ENCODE measurements at places on chromosomes 13 and 19.

GRCh38 chr19:518598-519231 lies 11.4 kb downstream of the TPGS1 start:
- peak; percentile 50 for DNase-seq

DNA sequence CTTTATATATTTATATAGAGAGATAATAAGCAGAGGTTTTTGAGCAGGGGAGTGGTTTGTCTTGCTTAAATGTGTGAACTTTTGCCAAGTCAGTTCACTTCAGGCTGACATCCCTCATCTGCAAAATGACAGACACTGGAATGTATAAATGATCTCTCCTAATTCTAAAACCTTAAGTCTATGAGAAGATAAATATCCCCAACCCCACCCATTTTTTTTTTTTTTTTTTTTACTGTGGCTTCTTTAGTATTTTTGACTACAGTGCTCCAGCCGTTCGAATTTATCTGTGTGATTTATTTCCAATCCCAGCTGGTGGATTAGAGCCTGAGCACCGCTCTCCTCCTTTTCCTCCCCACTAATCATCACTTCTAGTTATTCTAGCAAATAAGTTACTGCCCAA lies 234.8 kb downstream of the DACH1 start:
- no peak for DNase-seq

- no peak for DNase-seq
Measured at GRCh38 chr13:50572129-50572528, 271.4 kb downstream of the DLEU7 start.

DNA sequence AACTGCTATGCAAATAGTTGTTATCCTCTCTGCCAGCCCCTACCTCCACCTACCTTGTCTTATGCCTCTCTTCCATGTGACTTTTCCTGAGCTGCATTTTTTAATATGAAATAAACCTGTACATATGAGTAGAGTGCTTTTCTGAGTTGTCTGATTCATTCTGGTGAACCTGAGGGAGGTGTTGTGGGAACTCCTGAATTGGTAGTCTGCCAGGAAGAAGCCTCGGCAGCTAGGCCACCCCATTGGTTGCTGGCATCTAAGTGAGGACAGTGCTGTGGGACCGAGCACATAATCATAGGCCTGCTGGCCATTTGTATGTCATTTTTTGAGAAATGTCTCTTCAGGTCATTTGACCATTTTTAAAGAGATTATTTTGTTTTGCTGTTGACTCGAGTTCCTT lies 1146.8 kb downstream of the UQCRFS1 start:
- DNase-seq, result no peak

DNA sequence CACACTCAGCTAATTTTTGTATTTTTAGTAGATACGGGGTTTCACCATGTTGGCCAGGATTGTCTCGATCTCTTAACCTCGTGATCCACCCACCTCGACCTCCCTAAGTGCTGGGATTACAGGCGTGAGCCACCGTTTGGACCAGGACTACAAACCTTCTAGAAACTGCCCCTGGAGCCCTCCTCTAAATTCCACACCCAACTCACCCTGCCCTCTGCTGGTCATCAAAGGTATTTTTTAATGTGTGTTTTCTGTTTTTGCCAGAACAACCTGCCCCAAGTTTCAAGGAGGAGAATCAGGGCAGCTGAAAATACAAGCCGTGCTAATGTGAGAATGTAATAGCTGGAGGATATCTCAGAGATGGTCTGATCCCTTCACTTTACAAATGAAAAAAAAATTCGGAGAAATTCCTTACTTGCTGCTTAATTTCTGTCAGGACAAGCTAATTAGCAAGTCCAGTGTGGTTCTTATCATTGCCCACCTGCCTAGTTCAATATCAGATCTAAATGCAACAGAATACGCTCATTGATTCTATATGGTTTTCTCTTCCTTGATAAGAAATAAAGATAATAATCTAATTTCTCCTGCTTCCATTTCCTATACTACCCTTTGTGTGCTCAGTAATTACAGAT lies 4.1 kb downstream of the ATP8A2 start:
- peak; percentile 22 for DNase-seq

DNA sequence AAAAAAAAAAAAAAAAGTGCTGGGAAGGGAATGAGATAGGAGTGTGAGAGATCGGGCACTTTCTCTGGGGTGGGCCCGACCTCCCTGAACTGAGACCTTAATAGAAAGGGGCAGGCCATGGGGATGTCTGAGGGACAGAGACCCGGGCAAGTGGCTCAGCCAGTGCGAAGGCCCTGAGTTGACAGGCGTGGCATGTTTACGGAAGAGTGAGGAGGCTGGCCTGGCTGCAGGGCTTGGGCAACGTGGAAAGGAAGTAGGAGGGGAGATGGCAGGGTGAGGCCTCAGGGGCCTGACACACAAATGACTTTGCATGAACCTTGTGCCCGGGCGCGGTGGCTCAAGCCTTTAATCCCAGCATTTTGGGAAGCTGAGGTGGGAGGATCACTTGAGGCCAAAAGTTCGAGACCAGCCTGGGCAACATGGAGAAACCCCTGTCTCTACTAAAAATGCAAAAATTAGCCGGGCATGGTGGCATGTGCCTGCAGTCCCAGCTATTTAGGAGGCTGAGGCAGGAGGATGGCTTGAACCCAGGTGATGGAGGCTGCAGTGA lies 13.9 kb downstream of the FCHO1 start:
- no peak for DNase-seq

DNA sequence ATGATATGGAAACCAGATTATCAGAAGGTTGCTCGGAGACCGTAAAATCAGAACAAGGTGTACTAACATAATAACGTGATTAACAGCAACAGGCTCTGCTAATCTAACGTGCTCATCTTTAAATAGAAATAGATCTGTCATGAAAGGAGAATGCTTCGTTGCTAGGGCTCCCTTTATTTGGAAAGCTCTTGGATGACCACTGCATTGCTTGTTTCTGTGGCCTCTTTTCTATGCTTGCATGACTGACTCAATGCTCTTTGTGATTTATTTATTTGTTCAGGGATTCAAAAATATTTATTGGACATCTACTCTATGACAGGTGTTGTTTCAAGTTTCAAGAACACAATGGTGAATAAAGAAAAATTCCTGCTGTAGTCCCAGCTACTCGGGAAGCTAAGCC lies 22.3 kb upstream of the ZDHHC20 start:
- DNase-seq, result no peak

DNA sequence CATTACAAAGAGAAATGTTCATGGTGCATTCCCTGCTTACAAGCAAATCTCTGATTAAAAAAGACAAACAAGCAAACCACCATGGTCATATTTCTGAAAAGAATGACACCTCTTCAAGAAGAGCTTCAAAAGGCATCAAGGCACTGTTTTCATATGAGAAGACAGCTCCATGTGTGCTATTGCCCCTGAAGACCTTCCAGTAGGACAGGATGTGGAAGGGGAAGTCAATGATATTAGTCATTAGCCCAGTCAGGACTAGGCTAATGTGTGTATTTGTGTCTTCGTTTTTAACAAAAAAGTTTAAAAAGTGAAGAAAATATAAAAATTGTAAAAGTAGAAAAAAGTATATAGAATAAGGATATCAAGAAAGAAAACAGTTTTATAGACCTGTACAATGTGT lies 534.7 kb upstream of the ARGLU1 start:
- no peak for DNase-seq

DNA sequence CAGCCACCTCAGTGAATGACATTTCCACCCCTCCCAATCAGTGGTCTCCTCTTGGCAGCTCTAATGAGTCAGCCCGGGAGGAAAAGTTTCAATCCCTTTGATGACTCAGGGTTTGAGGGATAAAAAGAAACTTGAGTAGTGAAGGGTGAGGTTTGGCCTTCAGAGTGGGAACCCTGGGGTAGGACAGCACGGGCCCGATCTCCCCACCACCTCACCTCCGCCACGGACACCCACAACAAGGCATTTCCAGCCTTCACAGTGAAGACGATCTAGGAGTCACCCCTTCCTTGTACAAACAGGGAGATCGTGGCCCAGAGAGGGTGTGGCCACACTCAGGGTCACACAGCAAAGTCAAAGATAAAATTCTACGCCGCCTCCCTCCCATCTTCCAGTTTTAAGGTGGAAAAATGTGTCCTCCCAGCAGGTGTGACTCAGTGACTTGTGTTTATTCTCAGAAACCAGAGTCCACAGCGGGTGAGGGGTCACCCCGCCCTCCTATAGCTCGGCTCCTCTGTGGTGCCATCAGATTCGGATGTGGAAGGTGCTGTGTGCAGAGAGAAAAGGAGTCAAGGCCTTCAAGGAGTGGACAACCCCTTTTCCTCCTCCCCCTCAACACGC lies 12.3 kb downstream of the CIB3 start:
- DNase-seq, result peak; percentile 33

DNA sequence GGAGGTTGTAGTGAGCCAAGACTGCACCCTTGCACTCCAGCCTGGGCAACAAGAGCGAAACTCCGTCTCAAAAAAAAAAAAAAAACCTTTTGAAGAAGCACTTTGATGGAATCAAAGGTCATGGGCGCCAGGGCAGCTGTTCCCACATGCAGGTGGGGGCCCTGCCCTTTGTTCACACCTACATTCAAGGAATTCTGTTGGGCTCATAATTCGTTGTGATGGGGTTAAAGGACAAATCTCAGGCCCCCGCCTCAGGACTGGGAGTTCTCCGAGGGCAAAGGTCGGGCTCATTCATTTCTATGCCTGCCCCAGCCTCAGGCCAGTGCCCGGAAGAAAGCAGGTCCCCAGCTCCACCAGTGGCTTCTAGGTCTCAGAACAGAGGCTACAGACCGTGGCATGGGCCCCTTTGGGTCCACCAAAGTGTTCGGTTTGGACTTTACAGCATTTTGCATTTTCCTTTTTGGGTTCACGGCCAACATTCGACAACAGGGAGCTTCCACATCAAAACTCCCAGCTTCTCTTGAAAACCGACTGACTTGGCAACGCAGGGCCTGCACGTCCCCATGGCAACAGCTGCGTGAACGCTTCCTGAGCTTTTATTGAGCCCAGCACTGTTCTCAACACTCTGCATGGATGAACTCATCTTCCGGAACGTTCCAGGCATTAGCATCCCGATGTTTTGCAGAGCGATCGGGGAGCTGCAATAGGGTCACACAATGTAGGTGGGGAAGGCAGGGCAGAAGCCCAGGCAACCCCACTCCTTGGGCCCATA lies 10.1 kb upstream of the GTF2F1 start:
- no peak for DNase-seq

DNA sequence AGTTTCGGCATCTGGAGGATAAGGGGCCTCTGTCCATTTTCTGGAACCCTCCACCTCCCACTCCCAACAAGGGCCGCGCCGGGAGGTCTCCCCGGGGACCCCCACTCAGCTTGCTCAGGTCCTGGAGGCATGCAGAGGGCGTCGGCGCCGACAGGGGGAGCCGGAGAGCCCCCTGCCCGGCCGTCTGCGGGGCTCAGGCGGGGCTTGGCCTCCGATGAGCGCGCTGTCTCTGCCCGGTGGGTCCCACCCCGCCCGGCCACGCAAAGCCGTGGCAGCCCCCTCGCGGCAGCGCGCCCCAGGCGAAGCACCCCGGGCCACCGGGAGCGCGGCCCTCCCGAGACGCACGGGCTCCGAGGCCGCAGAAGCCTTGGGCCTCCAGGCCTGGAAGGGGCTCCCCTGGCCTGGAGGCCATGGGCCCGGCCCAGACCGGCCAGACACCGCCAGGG lies 149.7 kb upstream of the ZNF536 start:
- no peak for DNase-seq

GRCh38 chr13:43157796-43158195 lies 134.4 kb downstream of the DNAJC15 start:
- no peak for DNase-seq

Measured in activated CD4-positive, alpha-beta memory T cell treated with anti-CD3 and anti-CD28 coated beads, Interleukin-2, amount 10 ng/mL, durations not matched to agents 7 days and 5 days (primary cell).